Activated CD4-positive, alpha-beta T cell treated with anti-CD3 and anti-CD28 coated beads for 4 hours (primary cell): ENCODE measurements at places on chromosomes 5 and 9.

DNA sequence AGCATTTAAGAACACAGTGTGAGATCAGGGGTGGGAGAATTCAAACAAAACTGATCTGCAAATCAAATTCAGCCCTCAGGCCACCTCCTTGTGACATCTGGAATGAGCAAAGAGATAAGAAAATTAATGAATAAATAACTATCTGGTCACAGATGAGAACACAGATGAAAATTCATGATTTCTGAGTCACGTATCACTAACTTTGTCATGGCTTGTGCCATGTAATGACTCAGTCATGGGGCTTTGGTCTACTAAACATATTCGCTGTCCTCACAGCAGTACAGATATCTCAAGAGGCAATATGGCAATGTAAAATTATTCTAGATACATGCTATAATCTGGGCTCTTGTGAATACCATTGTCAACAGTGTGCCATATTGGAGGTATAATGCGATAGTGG is 274.4 kb downstream of the MAN2A1 start:
- no peak for DNase-seq

DNA sequence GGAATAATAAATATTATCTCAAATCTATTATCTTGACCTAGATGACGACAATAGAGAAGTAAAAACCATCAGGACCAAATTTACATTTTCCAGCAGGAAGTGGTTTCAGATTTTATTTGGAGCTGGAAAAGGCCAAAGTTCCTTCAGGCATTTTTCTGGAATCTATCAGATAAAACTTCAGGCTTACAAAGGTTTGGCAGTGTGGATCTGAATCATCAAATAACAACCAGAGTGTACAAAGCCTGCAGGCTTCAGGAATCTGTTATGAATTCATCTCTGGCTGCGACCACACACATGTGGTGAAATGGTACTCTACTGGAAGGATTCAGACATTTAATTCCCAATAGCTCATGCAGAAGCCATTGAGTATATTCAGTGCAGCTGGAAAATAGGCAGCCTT is 726.4 kb upstream of the GRAMD2B start:
- DNase-seq: no peak

DNA sequence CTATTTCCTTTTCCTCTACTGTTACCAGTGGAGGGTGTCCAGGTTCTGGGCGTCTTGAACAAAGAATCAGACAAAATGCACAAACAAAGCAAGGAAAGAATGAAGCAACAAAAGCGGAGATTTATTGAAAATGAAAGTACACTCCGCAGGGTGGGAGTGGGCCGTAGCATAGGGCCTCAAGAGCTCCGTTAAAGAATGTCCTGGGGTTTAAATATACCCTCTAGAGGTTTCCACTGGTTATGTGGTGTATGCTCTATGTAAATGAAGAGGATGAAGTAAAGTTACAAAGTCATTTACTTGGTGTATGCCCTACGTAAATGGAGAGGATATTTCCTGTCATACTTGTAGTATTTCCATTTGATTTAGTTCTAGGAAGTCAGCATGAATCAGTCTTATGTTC is 113.5 kb upstream of the MRPS30 start:
- no peak for DNase-seq

DNA sequence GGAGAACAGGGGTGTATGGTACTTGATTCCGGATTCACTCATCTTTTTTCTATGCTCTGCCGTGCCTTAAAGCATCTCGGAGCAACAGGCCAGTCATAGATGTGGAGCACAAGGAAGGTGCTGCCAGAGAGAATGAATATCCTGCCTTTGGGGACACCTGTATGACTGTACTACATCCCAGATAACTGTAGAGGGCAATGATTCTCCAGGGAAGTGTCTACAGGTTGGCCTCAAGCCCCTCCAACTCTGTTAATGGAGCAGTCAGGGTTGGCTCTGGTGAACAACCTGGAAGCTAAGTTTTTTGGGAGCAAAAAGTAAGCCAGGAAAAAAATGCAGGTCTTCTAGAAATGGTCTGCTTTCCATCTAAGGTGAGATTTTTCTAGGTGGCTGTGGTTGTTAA is 71.0 kb downstream of the NREP start:
- DNase-seq: no peak

DNA sequence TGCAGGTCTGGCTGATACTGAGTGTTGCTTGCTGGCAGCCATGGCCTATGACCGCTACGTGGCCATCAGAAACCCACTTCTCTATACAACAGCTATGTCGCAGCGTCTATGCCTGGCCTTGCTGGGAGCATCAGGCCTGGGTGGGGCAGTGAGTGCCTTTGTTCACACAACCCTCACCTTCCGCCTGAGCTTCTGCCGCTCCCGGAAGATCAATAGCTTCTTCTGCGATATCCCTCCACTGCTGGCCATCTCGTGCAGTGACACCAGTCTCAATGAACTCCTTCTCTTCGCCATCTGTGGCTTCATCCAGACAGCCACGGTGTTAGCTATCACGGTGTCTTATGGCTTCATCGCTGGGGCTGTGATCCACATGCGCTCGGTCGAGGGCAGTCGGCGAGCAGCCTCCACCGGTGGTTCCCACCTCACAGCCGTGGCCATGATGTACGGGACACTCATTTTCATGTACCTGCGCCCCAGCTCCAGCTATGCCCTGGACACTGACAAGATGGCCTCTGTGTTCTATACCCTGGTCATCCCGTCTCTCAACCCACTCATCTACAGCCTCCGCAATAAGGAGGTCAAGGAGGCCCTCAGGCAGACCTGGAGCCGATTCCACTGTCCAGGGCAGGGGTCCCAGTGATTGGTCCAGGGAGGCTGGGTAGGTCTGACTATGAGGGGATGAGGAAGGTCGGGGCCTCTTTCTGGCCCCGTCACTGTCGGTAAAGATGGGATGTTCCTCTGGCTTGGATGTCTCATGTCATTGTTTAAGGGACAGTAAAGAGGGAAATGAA is 718 bp downstream of the OR5C1 start:
- no peak for DNase-seq

- no peak for DNase-seq
Observed at GRCh38 chr5:65800775-65801174, 78.8 kb downstream of the NLN start.

DNA sequence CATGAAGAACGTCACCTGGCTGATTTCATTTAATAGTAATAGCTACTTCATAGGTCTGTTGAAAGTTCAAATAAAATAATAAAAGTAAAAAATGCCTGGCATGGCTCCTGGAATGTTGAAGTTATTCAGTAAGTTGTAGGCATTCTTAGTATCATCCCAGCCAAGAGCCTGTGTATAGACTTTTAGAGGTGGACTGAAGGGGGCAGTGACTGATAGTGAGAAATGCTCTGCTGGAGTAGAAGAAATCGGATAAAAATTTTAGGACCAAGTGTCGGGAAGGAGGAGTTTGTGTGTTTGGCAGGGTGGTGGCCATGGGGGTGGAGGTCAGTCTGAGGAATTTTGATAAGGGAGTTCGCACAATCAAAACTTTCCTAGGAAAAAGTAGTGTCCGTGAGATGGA is 3.6 kb downstream of the ZFP2 start:
- no peak for DNase-seq

- DNase-seq: no peak
Observed at GRCh38 chr5:131289738-131290137, 25.9 kb downstream of the CDC42SE2 start.

- no peak for DNase-seq
Observed at GRCh38 chr5:103472830-103473229, 89.8 kb downstream of the NUDT12 start.

- DNase-seq: no peak
Observed at GRCh38 chr5:146734936-146735577, 143.5 kb downstream of the PPP2R2B start.

- DNase-seq: no peak
Observed at GRCh38 chr9:17021387-17021970, 113.4 kb upstream of the CNTLN start.

- no peak for DNase-seq
Observed at GRCh38 chr9:126057121-126057825, 269.4 kb upstream of the MVB12B start.

GRCh38 chr5:128015478-128015877 is 68.1 kb upstream of the SLC12A2 start:
- DNase-seq: no peak

DNA sequence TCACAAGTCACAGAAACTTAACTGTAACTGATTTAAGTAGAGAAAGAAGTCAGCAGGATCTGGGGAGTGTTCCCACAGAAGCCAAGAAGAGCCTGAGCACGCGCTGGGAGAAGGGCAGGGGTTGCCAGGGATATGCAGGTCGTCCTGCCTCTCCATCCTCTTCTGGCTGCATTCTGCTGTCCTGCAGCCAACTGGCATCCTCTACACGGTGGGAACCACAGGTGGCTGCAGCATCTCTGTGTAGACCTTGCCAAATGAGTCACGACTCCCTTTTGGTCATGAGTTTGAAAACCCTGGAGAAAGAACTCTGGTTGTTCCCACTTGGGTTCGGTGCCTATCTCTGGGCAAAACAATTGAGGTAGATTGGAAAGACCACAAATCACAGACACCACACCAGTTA is 38.4 kb upstream of the PCA3 start:
- no peak for DNase-seq

DNA sequence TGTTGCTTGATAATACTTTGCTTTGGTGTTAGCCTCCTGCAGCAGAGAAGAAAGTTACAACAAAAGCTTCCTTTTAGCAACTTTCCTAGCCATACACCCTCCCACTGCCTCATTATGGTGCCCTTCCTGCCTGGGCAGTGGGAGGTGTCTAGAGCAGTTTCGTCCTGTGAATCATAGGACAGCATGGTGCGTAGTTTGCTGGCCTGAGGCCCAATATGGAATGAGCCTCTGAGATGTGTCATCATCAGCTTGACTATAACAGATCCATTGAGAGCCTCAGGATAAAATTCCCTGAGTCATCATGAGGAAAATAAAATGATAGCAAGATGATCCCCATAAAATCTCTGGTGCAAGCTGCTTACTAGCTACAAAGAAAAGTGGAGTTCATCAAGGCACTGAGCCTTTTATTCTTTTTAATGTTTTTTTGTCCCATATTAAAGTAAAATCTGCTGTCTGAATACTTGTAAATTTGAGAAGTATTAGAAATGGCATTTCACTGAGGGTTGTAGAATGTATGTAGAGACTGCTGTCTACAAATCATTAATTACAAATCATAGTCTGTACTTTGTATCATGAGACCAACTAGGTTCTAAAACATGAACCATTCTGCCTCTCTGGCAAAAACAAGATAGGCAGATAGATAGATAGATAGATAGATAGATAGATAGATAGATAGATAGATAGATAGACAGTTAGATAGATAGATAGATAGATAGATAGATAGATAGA is 303.0 kb upstream of the PDE4D start:
- DNase-seq: no peak

GRCh38 chr9:111158363-111158762 is 120.1 kb upstream of the LPAR1 start:
- DNase-seq: no peak

DNA sequence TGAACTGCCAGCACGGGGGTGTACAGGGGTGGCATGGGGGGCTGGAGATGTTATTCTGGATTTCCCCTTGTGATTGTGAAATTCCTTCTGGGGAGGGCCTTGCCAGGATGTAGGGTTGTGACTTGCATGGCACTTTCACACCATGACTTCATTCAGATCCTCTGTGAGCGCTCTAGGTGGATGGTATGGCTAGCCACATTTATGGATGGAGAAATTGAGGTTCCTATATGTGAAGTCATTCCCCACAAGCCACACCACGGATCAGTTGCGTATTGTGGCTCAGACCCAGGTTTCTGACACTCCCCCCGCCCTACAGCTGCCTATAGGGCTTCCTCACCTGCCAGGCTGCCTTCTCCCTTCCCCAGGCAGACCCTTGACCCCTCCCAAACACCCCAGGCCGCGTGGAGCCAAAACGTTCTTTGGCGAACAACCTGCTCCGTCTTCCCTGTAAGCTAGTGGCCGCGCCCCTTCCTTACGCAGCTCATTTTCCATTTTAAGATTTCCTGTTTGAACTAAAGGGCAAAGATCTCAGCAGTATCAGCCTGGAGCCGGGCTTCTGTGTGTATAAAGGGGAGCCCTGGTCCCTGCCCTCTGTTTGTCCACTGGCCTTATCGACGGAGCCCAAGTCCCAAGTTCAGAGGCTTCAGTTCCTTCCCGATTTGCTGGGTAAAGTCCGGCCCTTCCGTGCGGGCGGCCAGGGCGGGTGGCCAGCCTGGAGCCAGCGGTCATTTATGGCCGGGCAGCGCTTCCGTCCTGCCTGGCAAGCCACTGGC is 97.8 kb upstream of the KLF4 start:
- no peak for DNase-seq

DNA sequence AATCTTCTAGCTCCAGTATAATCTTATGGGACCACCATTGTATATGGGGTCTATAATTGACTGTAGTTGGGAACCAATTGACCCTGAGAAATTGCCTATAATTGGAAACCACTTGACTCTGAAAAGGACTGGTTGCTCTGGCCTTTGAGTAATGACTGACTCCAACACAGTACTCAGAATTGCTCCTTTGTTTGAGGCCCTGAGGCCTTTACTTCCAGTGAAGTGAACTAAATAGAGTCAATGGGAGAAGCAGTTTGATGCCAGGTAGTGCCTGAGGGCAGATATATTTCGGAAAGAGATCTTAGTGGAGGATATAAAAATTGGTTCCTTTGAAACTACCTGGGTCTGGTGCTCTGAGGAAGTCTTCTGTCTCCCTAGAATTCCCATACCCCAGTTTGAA is 16.0 kb upstream of the TMEM171 start:
- no peak for DNase-seq

DNA sequence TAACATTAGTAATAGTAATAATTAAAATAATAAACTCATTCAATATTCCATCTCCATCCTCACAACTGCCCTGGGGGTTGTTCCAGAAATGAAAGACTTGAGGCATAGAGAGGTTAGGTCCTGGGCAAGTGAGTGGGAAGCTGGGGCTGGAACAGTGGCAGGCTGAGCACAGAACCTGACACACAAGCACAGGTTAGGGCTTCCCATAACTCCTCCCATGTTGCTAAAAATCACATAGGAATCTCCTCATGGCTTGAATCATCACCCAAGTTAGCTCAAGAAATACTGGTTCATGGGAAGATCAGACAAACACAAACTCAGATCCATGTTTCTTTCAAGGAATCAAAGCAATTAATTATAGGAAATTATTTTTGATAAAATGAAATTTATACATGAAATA is 487.7 kb downstream of the SEMA5A start:
- DNase-seq: no peak

DNA sequence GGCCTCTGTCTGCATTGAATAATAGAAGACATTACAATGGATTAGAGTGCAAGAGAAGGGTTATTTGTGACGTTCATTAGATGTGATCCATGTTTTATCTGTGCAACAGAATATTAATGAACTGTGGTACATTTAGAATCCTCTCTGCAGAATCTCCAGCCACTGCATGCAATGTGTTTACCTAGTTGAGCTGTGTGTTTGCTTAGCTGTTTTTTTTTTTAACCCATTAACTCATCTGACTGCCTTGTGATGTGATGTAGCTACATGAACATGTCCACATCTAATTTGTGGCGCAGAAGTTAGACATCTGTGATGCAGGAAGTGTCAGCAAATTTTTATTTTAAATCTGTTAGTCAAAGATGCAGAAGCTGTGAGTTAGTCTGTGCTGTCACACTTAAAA is 236.9 kb downstream of the CD180 start:
- DNase-seq: no peak

GRCh38 chr5:134228624-134229023 is 2.8 kb upstream of the PPP2CA start:
- no peak for DNase-seq
